ENCODE measurements at places on chromosomes 1 and 21.

- peak; percentile 78 for DNase-seq
Measured at GRCh38 chr21:16891821-16892220, 621.0 kb upstream of the CXADR start.

- peak; percentile 16 for DNase-seq
Measured at GRCh38 chr21:31473685-31474345, 129.8 kb upstream of the TIAM1 start.

DNA sequence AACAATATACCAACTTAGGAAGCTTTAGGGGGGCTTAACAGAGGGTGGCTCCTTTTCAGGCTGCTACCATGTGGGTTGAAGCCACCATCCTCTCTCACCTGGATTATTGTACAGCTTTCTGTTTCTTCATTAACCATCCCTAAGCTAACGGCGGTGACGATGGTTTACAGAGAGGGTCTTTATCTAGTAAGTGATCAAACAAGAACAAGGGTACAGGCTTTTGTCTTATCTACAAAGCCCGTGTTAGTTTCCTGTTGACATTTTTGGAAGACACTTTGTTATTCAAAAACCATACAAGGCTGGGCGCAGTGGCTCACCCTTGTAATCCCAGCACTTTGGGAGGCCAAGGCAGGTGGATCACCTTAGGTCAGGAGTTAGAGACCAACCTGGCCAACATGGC lies 20.4 kb downstream of the SLC25A33 start:
- no peak for DNase-seq

GRCh38 chr1:34690269-34690668 lies 64.6 kb upstream of the GJB5 start:
- DNase-seq = no peak

- DNase-seq = no peak
Measured at GRCh38 chr1:171521567-171521966, 36.2 kb downstream of the PRRC2C start.

- no peak for DNase-seq
Measured at GRCh38 chr1:78292361-78292760, 198.4 kb upstream of the PTGFR start.

DNA sequence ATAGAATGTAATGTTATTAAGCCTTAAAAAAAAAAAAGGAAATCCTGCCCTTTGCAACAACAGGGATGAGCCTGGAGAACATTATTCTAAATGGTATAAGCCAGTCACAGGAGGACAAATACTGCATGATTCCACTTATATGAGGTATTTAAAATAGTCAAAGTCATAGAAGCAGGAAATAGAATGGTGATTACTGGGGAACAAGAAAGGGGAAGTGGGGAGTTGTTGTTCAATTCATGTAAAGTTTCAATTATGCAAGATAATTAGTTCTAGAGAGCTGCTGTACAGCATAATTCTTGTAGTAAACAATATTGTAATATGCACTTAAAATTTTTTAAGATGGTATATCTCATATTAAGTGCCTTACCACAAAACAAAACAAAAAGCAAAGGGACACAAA lies 13.2 kb downstream of the FCER1A start:
- DNase-seq = no peak

GRCh38 chr1:33442141-33442540 lies 11.2 kb upstream of the PHC2 start:
- no peak for DNase-seq

- DNase-seq = no peak
Measured at GRCh38 chr1:10818262-10819197, 22.1 kb upstream of the CASZ1 start.

DNA sequence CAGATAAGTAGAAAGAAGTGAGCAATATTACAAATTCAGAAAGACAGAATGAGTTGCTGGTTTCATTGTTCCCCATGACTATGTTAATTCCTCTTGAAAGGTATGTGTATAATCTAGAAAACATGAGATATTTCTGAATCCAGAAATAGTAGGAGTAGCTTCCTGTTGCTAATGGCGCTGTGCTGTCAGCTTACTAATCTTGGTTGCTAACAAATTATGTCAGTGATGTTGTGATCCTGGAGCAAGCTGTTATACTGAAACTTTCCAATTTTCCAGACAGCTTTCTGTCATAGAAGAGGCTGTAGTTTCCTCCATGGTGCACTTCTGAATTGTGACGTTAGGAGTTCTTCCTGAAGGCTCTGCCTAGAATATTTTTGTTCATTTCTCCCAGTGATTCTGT lies 372.3 kb downstream of the USP25 start:
- no peak for DNase-seq

DNA sequence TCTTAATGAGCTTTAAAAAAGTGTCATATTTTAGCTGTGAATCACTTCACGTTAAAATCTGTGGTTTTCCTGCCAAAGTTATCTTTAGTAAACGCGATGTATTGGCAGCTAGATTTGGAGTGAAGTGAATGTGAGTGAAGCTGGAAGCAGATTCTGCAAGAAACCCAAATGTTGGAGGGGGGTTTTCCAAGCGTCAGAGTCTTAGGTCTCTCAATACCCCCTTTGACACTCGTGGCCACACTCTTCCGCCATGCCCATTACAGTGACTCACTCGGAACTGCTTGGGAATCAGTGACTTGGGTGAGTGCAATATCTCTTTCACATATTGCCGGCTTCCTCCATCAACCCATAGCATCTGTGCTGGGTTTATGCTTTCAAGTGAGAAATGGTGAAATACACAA lies 17.5 kb downstream of the B3GALT5 start:
- peak; percentile 69 for DNase-seq

GRCh38 chr1:22153660-22154437 lies 11.0 kb upstream of the WNT4 start:
- DNase-seq = no peak

DNA sequence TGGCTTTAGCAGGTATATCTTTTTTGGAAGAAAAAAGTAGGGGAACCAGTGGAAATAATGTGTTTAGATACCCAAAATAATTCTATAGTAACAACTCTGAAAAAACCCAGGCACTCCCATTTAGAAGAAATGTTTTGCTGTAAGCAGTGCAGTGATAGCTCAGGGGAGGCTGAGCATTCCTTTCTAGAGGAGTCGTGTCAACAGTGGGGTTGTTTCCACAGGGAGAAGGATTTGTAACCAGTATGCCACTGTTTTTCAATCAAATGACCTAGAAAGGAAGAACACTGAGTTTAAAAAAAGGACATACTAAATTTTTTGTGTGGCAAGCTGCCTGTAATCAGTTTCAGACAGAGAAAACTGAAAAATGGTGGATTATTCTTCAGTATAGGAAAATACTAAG lies 2.4 kb downstream of the PGD start:
- DNase-seq = no peak

DNA sequence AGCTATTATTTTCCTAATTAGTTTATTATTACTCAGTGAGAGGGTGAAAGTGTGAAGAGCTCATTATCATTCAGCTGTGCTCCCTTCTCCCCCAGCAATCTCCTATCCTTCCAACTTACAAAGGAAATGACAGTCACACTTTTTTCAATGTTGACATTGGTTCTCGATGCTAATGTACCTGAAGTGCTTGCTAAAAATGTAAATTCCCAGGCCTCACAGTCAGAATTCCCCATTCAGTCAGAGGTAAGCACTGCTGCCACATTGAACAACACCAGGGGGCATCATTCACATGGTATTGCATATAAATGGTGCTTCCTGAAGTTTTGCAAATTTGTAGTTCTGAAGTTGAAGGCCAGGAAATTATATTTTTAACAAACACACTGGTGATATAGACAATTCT lies 132.7 kb upstream of the FOXD3 start:
- DNase-seq = no peak

- no peak for DNase-seq
Measured at GRCh38 chr21:41220208-41220733, 52.3 kb downstream of the BACE2 start.

DNA sequence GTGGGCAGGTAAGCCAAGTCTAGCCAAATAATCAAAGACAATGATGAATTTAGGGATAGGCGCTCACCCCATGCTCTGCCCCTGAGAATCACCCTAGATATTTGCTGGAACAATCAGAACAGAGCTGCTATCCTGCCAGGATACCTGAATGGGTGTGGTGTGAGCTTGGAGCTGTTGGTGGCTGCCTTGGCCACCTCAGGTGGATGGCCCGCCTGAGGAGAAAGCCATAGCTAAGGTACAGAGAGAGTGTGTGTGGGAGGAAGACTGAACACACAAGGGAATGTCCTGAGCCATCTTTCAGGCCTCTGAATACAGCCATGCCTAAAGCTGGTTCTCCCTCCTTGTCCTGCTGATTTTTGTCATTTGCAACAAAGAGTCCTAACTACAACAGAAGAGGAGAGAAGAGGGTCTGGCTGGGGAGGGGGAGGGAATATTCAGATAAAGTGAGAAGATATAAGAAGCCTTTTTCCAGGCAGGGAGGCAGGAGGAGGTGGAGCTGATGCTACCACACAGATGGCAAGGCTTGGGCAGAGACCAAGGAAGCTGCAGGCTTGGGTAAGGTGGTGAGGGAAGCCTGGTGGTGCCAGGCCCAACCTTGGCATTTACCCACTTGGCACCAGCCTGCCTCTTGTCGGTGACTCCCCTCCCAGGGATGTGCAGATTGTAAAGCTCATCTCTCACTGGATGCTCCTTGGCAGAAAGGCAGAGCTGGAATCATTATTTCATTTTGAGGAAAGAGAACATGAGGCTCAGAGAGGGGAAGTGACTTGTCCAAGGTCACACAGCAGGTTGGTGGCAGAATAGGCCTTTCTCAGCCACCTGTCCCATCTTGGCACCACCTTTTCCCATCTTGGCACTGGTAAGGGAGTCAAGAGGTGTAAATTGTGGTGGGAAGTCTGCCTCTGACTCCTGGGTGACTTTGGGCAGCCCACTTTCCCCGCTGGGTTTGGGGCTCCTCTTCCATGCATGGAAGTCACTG lies 49.7 kb downstream of the NKAIN1 start:
- no peak for DNase-seq

DNA sequence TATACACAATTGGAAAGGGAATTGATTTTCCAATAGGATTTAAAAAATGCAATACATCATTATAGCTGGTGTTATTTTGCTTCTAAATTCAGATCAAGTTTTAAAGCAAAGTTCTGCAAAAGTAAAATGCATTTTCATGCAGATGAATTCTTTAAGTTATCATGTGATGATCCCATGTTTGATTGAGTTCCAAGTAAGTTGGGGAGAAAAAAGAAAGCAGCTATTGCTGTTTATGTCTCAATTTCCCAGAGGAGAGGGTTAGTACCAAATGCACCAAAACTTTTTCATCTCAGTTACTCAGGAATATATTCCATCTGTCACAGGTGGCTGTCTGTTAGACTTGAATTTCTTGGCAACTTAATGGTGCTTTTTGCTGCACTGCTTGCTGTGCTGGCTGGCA lies 29.7 kb downstream of the HSPA13 start:
- DNase-seq = no peak

DNA sequence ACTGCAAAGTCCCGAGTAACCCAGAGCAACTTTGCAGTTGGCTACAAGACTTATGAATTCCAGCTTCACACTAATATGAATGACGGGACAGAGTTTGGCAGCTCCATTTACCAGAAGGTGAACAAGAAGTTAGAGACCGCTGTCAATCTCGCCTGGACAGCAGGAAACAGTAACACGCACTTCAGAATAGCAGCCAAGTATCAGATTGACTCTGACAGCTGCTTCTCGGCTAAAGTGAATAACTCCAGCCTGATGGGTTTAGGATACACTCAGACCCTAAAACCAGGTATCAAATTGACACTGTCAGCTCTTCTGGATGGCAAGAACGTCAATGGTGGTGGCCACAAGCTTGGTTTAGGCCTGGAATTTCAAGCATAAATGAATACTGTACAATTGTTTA lies 66.8 kb downstream of the ACBD6 start:
- DNase-seq = no peak

- DNase-seq = no peak
Measured at GRCh38 chr1:112794654-112795239, 79.6 kb upstream of the PPM1J start.

DNA sequence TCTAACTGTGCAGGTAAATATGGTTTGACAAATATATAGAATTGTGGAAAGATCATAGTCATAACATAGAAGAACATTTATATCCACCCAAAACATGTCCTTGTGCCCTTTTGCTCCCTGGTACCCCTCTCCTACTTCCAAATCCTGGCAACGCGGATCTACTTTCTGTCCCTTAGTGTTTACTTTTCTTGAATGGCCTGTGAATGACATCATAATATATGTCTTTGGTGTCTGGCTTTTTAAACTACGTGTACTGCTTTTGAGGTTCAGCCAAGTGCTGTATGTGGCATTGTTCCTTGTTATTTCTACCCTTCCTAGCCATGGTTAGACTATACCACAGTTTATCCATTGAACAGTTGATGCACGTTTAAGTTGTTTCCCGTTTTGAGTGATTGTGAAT lies 155.6 kb downstream of the SDCCAG8 start:
- no peak for DNase-seq

DNA sequence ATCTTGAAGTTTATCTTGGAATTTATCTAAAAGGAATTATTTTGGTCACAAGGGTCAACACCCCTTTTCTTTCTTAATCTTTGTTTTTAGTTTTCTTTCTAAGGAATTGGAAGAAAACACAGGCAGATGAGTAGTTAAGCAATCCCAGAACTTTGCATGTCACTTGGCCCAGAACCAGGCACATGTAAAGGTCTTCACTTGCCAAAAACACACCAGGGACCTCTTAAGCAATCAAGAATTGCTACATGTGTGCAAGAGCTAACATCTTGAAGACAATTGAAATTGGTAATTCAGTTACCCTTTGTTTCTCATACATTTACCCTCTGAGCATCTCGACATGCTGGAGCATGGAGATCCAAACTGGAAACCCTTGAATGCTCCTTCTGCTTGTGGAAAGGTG lies 114.2 kb downstream of the ZC3H11B start:
- DNase-seq = no peak

GRCh38 chr1:244792188-244792850 lies 43.1 kb upstream of the COX20 start:
- DNase-seq = no peak

DNA sequence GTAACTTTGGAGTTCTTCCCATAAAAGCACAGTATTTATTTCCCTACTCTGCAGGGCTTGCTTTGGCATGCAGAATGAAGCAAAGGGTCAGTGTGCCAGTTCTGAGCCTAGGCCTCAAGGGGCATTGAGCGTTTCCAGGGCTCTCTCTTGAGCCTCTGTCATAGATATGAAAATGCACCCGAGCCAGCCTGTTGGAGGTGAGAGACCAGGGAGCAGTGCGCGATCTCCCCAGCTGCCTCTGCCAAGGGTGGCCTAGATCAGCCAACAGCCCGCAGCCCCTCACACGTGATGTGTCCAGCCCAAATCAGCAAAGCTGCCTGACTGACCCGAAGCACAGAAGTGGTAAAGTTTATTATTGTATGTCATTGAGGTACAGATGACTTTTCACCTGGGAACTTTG lies 63.7 kb downstream of the TENT5C start:
- no peak for DNase-seq

DNA sequence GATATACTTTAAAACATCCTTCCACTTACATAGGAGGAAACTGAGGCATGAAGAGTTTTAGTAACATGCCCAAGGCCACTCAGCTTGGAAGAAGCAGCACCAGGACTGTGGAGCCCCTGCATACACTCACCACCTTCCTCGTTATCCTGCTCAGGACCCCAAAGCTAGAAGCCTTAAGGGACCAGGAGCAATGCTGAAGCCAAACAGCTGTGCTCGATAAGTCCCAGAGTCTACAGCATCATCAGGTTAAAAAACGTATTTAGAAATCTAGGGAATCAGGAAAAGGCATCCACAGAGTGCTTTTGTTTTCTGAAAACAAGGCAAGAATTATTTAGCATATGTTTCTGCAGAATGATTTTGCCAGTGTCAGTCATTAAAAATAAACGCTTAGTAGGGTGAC lies 301.7 kb upstream of the ESRRG start:
- DNase-seq = no peak
